ENCODE measurements at places on chromosomes 2 and 18.
A peak's percentile ranks its signal among the peaks of the same experiment; 100 is the strongest.

- no peak for DNase-seq
These were observed 1.2 kb upstream of the EN1 start for GRCh38 chr2:118848381-118849225.

- DNase-seq = no peak
These were observed 60.4 kb downstream of the FAM117B start for GRCh38 chr2:202695166-202695565.

DNA sequence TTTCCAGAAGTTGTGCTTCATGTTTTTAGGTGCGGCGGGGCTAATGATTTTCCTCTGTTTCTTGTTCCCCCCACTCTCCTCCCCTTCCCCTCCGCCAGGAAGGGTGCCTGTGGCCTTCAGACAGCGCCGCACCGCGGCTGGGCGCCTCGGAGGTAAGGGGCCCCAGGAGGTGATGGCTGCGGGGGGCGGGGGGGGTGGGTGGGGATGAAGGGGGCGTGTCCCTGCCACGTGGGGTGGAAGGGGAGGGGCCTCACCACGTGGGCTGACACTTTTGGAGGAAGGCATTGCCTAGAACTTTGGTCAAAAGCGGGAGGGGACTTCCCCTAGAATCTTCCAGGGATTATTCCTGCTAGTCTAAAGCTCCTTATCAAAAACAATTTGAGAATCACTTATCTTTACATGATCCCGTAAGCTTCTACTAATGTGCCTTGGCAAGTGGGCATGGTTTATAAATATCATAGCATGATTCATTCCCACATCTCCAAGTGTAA is 83.1 kb downstream of the FAM210A start:
- DNase-seq = no peak

- no peak for DNase-seq
These were observed 122.0 kb upstream of the REV1 start for GRCh38 chr2:99611786-99612185.

DNA sequence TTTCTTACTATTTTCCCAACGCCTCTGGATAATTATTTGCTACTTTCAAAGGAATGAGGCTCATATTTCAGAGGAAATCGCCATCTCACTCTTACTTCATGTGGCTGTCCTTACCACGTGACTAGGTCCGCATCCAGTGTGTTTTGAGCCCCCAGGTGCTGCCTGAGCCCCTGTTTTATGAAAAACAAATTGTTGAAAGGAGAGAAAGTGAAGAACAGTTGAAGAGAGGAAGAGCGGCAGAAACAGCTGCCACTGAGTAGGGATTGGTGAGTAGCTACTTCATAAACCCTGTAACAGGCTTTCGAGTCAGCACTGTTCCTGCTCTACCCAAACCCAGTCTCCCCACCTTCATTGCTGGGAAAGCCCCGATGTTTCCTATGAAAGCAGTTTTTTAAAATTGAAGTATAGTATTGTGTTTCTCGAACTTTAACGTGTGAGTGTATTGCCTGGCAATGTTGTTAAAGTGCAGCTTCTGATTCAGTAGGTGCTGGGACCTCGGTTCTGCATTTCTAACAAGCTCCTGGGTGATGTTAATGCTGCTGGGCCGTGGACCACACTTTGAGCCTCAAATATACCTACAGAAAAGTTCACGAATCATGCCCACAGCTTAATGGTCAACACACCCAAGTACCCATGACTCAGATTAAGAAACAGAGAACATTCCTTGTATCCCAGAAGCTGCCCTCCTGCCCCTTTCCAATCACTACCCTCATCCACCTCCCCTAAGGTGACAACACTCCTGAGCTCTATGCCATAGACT is 39.7 kb downstream of the TMEM177 start:
- DNase-seq = no peak

DNA sequence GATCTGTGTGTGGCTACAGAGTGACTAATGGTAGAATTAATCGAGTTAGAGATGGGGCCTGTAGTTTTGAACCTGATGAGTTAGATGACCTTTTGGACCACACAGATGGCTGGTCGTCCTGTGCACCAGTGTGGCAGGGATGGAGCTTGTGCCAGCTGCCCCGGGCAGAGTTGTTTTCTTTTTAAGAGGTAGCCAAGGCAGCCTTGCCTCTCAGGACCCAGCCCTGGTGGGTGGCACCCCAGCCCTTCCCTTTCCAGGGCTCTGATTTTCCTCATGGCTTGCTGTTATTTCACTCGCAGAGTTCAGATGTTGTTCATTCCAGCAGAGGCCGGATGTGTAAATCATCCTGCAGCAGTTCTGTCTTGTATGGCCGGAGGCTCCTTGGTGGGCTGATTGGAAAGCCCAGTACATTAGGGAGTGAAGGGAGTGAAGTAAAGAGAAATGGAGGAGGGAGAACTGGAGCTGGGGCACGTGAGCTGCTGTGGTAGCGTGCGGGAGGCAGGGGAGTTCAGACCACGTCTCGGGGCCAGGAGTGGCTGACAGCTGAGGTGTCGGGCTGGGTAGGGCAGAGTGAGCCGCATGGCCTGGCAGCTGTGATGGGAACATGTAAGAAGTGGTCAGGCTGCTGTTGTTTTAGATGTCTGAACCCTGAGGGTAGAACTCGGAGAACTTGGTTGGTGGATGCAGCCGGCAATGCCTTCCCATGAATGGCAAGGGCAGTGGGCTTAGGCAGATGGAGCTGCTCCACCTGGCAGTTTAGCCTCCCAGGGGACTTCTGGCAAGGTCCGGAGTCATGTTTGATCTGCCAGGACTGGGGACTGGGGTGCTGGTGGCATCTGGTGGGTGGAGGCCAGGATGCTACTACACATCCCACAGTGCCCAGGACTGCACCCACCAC is 28.8 kb downstream of the ASAP2 start:
- no peak for DNase-seq

GRCh38 chr2:25618676-25619075 is 54.7 kb downstream of the DTNB start:
- DNase-seq = peak; percentile 47

GRCh38 chr2:172249986-172250385 is 147.3 kb upstream of the DLX2 start:
- no peak for DNase-seq

GRCh38 chr2:238684362-238685326 is 163.2 kb upstream of the TWIST2 start:
- peak; percentile 80 for DNase-seq

GRCh38 chr2:144707736-144708326 is 187.9 kb upstream of the ZEB2 start:
- DNase-seq = no peak

DNA sequence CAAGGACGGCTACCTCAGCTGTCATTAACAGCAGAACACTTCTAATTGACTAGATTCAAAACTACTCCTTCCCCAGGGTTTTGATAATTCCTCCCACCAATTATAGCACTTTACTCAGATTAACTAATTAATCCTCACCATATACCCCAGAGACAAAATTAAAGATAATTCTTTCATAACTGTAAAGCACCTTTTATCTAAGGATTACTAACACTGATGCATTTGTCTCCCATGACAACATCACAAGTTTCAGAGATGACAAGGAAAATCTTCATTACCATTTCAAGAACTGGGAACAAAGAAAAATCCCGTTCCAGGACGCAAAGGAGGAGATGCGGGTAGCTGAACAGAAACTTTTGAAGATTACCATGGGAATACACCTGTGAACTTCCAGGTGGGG is 129.4 kb upstream of the ITGA6 start:
- DNase-seq = no peak

DNA sequence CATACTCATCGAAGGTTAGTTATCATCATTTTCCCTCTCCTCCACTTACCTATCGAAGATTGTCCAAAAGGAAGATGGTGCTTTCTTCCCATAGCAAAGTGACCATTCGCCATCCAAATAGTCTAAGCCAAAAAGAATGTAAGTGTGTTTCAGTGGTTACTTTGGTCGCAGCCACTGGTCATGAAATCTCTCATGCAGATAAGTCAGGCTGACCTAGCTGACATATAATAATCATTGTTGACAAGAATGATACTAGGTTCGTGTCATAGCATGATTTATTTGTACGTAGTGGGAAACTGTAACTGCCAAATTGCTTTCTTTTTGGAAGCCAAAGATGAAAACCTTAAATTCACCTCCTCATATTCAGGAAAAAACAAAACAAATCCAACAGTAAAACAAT is 89.6 kb upstream of the PMAIP1 start:
- DNase-seq = no peak

GRCh38 chr2:67083951-67084350 is 313.2 kb upstream of the ETAA1 start:
- no peak for DNase-seq

- DNase-seq = peak; percentile 67
These were observed 5.1 kb downstream of the HNMT start for GRCh38 chr2:137969418-137969765.

DNA sequence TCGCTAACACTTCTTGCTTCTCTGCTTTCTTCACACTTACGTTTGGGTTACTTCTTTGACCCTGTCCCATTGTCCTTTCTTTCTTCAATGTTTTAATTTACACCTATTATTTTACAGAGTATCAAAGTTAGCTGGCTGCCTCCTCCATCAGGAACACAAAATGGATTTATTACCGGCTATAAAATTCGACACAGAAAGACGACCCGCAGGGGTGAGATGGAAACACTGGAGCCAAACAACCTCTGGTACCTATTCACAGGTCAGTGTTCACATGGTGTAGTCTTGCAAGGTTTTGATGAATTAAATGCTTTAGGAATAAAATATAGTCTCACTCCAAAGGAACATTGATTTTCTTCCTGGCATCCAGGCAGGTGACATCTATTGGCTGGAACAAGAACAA is 919.0 kb downstream of the MBD2 start:
- no peak for DNase-seq

DNA sequence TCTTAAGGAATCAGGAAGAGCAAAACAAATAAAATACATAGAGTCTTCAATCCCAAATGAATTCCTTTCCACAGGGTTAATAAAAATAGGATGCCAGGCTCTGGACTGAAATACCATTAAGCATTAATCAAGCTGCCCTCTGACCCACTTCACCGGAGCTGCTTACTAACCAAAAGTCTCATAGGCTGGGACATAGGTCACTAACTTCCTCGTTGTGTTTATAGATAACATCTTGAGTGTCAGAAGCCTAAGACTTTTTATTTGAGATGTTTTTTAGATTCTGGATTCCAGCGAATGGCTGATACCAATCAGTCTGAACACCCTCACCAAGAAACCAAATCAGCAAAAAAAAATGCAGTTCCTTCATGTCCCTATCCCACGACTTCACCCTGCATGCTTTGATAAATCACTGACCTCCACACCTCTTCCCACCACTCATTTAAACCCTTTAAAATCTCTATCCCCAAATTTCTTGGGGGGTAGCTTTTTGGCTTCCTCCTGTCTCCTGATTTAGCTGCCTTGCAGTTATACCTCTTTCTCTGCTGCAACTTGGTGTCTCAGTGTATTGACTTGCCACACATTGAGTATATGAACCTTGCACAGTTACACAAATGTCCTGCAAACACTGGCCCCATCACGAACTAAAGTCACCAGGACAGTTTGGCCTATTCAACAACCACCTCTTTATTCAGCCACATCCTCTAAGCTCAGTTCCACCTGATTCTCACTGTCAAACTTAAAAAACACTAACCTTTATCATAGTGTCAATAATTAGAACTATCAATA is 399.3 kb downstream of the METTL4 start:
- DNase-seq = no peak

GRCh38 chr2:103293742-103294077 is 531.9 kb downstream of the TMEM182 start:
- no peak for DNase-seq

DNA sequence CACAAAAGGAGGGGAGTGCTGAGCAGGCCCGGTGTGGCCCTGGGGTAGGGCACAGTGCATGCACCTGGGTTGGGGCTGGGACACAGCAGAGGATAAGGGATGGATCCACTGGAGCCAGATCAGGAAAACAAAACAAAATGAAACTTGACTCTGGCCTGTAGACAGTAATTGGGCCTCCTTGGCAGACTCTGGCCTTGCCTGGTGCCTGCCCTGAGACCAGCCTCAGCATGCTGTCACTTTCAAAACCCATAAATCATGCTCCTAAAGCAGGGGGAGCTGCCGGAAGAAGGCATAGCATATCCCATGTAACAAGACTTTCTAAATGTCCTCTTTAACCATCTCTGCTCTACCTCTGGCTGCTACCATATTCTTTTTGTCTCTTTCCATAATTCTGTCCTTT is 61.1 kb upstream of the IGFBP5 start:
- DNase-seq = no peak

GRCh38 chr2:176115883-176116813 is at the start of gene HOXD10:
Gene HOXD10, plus strand, starts transcription at chr2:176116778. Its CDS starts 56 bp downstream, at chr2:176116834.
- no peak for DNase-seq

GRCh38 chr2:25576596-25576995 is 96.8 kb downstream of the DTNB start:
- DNase-seq = no peak

GRCh38 chr2:73998451-73998850 is 13.7 kb downstream of the TET3 start:
- DNase-seq = no peak

GRCh38 chr18:45793264-45793965 is 32.1 kb upstream of the SIGLEC15 start:
- DNase-seq = peak; percentile 32

- no peak for DNase-seq
These were observed 99.9 kb downstream of the USP34 start for GRCh38 chr2:61371027-61371426.

DNA sequence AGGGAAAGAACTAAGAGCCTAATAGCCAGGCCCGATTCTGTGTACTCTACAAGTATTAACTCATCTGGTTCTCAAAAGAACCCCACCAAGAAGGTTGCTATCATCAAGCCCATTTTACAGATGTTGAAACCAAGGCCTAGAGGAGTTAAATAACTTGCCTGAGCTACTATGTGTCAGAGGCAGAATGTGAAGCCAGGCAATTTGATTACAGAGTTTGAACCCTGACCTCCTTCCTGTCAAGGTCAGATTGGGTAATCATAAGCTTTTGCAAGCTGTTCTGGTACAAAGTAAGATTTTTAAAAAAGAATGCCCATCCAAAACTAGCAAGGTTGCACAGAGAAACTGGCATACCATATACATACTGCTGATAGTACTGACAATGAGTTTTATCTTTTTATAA is 227.1 kb downstream of the HAUS1 start:
- no peak for DNase-seq

All from brain pericyte (primary cell).